ENCODE measurements at places on chromosomes 12 and 14. TPM values are rescaled to one million over a fixed set of nuclear protein-coding genes. Genes with fewer than 3 reads are reported as not detected.

The GRIN2B gene
- total RNA-seq, result not detected

The KRT79 gene
- total RNA-seq, result not detected

The OTX2 gene
- not detected for total RNA-seq

The ANKS1B gene
- 0.76 TPM for total RNA-seq

DNA sequence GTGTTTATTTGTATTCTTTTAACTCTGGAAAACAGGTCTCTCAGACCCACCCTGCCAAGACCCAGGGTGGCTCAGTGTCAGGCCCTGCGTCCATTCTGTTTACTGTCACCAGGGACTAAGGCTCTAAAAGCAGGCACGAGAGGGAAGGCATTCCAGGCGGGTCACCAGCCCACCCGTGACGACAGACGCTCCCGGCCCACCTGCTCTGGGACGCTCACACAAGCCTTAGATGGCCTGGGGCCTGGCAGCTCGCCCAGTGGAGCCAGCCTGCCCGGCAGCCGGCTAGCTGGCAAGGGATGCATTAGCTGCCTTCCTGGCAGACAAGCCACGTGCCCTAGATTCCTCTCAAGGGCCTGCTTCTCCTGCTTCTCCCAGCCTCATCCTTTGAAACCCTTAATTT, 9.2 kb upstream of the NUAK1 start:
- no peak for DNase-seq
- H3K27me3 ChIP-seq, result peaks cover 18% of the 10 kb centered on the region
- H3K36me3 ChIP-seq, result no peaks in the 10 kb centered on the region
- H3K27ac ChIP-seq, result no peak overlapping the region
- no peak overlapping the region for H3K4me3 ChIP-seq

GRCh38 chr14:75283162-75283832, 4.7 kb downstream of the FOS start:
- peaks cover 15% of the 10 kb centered on the region for H3K4me1 ChIP-seq
- no peak overlapping the region for H3K27ac ChIP-seq
- H3K36me3 ChIP-seq, result peaks cover 41% of the 10 kb centered on the region
- peaks cover 40% of the 10 kb centered on the region for H3K27me3 ChIP-seq
- H3K4me3 ChIP-seq, result no peak overlapping the region

GRCh38 chr12:124928095-124928911, 13.9 kb upstream of the UBC start:
- peaks cover 4% of the 10 kb centered on the region for H3K36me3 ChIP-seq
- peak overlapping the region; percentile 88 for H3K27ac ChIP-seq
- H3K27me3 ChIP-seq, result peaks cover 3% of the 10 kb centered on the region
- H3K4me1 ChIP-seq, result peaks cover 27% of the 10 kb centered on the region

GRCh38 chr12:64699504-64700115, 59.6 kb downstream of the GNS start:
- no peaks in the 10 kb centered on the region for H3K27me3 ChIP-seq
- no peak overlapping the region for H3K4me3 ChIP-seq
- H3K4me1 ChIP-seq, result peaks cover 32% of the 10 kb centered on the region
- H3K36me3 ChIP-seq, result peaks cover 37% of the 10 kb centered on the region

DNA sequence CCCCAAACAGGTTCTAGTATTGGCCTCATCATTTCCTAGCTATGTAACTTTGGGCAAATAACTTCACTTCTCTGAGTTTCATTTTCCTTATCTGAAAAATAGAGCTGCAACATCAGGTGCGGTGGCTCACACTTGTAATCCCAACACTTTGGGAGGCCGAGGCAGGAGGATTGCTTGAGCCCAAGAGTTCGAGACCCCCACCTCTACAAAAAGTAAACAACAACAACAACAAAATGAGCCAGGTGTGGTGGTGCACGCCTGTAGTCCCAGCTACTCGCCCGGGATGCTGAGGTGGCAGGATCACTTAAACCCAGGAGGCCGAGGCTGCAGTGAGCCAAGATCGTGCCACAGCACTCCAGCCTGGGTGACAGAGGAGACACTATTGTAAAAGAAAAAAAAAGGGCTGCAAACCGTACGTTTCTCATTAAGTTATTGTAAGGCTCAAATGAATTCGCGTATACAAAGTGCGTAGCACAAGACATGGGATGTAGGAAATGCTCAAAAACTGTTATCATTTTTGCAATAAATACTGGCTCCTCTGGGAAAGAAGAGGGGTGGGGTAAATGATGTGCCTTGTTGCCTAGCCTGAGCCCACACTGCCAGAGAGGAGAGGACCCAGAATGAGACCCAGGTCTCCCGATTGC, 903 bp downstream of the C12orf76 start:
- H3K4me3 ChIP-seq, result peak overlapping the region; percentile 89
- H3K4me1 ChIP-seq, result peaks cover 42% of the 10 kb centered on the region
- no peaks in the 10 kb centered on the region for H3K27me3 ChIP-seq
- peak overlapping the region; percentile 49 for H3K27ac ChIP-seq

- H3K4me1 ChIP-seq, result no peaks in the 10 kb centered on the region
- H3K27me3 ChIP-seq, result no peaks in the 10 kb centered on the region
- DNase-seq, result no peak
- no peak overlapping the region for H3K27ac ChIP-seq
- no peaks in the 10 kb centered on the region for H3K36me3 ChIP-seq
- no peak overlapping the region for H3K4me3 ChIP-seq
Observed at GRCh38 chr14:29906256-29906870, 21.3 kb downstream of the PRKD1 start.

DNA sequence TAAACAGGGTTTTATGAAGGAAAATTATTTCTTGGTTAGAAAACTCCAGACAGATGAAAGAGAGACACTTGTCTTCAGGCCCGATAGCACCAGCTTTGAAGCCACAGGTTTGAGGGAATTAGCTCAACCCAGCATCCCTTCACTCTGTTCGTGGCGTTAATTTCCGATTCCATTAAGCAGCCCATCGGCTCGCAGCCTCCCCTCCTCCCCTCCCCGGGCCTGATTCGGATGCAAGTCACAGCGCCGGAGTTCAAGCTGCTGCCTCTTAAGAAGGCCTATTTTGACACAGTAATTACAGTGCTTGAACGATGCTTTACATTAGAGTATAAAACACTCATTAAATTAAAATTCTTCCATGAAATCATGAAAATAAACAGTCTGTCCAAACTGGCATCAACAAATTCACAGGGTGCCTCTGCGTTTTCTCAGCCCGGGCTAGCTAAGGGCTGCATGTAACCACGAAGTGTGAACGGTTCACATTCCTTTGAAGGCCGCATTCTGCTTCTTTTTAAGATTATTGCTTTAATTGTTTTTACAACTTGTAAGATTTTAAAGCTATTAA, 145.8 kb downstream of the DICER1 start:
- no peak overlapping the region for H3K4me3 ChIP-seq
- peaks cover 7% of the 10 kb centered on the region for H3K27me3 ChIP-seq
- no peaks in the 10 kb centered on the region for H3K4me1 ChIP-seq
- no peak overlapping the region for H3K27ac ChIP-seq

Data from activated T-helper 2 cell treated with anti-CD3 and anti-CD28 coated beads, Interferon-gamma antibody, Interleukin-2, Interleukin-4, amounts not matched to agents 10 μg/mL and 5 μg/mL and 100 μg/mL, durations not matched to agents 14 hours and 24 hours and 36 hours (primary cell).